Neural crest cell (in vitro differentiated cells): ENCODE measurements at places on chromosomes 4 and X.

- DNase-seq = no peak
Observed at GRCh38 chr4:176641237-176641636, 151.5 kb downstream of the VEGFC start.

- no peak for DNase-seq
Observed at GRCh38 chrX:1600406-1601050, 9.1 kb downstream of the AKAP17A start.

- DNase-seq = no peak
Observed at GRCh38 chrX:78119521-78120227, 15.6 kb downstream of the PGK1 start.

GRCh38 chrX:31093639-31093975 is 21.8 kb upstream of the FTHL17 start:
- DNase-seq = no peak

DNA sequence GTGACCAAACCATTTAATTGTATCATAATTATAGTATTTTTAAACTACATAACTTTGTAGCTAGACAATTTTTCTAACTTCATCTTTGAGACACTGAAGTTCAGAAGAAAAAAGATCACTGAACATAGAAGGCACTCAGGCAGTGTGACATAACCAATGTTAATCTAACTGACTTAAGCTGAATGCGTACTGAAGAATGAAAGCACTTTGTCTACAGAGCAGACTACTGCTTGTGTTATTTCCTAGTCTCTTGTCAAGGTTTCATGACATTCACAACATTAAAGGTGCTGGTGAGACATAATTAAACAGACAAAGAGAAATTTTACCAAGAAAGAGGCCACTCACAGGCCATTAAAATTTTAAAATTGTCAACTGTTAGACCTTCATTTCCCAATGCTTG is 13.5 kb downstream of the AMMECR1 start:
- no peak for DNase-seq

DNA sequence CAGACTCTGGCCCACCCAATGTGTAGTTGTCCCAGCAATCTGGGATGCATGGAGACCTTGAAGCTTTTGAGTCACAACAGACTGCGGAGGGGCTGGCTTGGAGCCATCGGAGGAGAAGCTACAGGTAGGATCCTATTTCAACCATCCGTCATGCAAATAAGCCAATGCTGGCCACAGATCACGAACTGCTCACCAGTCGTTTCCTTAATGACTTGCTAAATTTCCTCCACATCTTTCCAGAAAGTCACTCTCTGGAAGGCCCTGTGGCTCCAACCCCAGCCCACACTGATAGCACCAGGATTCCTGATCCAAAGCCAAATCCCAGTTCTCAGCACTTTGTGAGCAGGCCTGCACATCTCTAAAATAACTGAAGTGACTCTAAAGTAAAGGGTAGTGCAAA is 321.3 kb downstream of the RAB28 start:
- no peak for DNase-seq

- no peak for DNase-seq
Observed at GRCh38 chr4:18803781-18804180, 782.2 kb upstream of the LCORL start.

DNA sequence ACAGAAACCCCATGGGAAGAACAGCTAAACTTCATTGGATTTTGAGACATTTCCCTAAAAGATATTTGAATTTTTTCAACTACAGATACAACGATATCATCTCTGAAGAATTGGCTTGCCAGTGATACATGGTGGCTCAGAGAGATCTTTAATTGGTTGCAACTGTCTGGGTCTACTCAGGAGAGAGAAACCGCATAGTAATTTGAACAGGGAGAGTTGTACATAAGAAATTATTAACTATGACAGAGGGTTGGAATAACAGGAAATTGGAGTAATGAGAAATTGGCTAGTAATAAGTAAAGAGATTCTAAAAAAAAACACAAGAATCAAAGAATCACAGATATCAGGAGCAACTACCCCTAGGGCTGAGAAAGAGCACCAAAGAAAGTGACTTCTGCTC is 118.4 kb downstream of the KLHL13 start:
- no peak for DNase-seq

DNA sequence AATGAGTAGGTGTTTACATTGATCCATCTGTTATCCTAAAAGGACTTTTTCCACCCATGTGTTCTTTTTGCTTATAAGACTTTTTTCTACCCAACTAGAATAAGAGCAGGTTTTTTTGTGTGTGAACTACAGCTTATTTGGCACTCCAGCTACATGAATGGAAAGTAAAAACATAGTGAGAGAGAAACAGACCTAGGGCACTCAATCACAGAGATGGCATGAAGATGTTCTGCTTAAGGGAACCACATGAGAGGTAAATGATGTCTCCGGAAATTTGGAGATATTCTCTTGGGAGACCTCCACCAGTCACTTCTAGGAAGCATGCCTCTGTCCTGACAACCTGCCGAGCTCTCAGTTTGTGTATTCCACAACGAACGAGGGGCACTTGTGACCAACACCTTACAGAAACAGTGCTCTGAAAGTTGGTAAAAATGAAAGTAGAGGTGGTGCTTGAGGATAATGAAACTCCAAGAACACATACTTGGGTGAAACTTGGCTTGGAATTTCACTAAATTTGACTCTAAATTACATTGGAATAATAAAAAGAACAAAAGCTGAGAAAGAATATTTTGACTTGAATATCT is 788.4 kb upstream of the GALNTL6 start:
- no peak for DNase-seq

DNA sequence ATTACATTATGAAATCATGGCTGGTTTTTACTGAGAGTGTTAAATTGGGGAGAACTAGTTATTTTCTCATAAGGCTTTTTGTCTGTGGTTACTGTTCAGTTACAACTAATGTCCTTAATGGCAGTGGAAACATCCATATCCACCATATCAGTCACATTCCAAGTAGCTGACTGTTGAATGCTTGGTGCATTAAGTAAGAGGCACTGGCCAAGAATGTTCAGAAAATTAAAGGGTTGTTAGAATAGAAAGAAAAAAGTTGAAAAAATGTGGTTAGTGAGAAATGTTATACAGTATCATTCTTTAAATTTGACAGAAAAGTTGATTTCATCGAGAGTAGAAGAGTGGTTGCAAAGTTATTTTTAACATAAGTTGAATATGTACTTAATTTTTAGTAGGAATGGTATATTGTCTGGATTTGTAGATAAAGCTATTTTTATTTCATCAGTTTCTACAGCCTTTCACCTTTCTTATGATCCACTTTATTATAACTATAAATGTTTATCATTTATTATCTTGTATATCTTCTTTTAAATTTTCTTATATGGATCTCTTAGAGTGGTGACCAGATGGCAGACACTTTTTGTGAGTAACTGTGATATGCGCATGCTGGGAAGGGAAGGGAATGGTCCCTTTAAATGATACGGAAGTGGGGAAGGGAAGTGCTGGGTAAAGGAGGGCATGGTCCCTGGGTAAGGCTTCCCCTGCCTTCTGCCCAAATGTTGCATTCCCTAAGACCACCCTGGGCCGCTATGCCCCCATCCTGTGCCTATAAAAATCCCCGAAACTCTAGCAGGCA is 2407.1 kb downstream of the ARAP2 start:
- DNase-seq = no peak

DNA sequence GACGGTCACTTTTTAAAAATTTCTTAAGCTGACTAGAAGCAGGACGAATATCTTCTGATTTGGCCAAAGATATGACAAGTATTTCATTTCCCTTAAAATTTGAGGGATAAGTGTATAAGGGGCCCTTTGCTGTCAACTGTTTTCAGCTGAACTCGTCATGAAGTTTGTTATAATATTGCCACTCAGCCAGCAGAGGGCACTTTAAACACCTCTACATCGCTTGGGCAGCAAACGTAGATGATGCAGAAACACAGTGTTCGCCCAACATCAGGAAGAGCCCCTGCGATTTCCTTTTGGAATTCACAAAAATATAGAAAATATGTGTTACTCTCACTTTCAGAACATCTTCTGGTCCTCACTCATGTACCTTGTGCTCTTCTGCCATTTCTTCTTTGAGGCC is 435.7 kb upstream of the FMR1 start:
- DNase-seq = peak; percentile 1

- no peak for DNase-seq
Observed at GRCh38 chr4:156889616-156890594, 81.7 kb downstream of the PDGFC start.

DNA sequence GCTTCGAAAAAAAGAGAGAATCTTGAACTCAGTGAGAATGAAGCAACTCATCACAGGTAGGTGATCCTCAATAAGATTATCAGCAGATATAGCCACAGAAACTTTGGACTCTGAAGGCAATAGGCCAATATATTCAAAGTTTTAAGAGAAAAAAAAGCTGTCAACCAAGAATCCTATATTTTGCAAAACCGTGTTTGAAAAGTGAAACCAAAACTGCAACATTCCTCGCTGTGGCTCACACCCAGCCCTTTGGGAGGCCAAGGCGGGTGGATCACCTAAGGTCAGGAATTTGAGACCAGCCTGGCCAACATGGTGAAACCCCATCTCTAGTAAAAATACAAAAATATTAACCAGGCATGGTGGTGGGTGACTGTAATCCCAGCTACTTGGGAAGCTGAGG is 22.8 kb downstream of the MAD2L1 start:
- no peak for DNase-seq

GRCh38 chr4:48131736-48132135 is 2.3 kb downstream of the TXK start:
- no peak for DNase-seq

- no peak for DNase-seq
Observed at GRCh38 chr4:172348426-172348825, 535.2 kb downstream of the GALNTL6 start.

DNA sequence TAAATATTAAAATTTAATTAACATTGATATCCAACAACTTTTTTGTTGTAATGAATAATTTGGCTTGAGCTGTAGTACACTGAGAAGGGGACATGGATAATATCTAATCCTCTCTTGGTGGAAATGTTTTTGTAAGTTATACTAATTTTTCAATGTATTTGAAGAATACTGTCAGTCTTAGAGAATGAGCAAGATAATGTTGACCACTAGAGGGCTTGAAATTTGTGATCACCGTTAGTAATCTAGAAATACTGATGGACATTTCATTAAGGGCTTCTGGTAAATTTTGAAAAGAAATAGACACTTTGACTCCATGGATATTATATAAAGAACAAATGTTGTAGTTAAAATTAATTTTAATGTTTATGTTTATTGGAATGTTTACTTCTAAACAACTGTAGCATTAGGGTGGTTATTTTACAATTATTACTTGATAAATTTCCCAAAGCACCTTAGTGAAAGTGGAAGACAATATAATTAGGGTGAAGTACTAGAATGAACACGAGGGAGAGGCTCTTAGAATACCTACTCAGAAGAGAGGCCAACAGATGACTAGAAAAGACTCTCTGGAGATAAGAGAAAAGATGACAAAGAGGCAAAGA is 20.0 kb upstream of the CAMK2D start:
- DNase-seq = no peak

- DNase-seq = no peak
Observed at GRCh38 chr4:164789047-164789446, 35.1 kb downstream of the SMIM31 start.
